ENCODE measurements at places on chromosomes 11 and 22.

DNA sequence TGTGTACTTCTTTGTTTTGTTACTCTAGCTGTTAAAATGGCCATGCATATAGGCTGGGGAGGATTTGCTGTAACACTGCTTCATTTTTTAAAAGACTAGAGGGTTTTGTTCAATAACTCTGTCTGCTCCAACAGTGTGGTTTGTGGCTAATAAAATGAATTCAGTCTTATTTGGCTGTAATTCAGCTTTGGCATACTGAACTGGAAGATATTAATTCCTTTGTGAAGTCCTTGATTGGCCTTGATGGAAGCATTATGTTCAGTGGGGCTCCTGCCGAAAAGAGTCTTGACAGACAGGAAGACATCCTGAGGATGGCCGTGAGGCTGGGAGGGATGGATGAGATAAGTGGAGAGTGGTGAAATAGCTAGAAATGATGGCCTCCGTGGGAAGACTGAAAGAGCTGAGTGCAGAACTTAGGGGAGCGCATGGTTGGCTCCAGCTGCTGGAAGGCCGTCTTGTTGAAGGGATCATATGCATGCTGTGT lies 44.8 kb upstream of the MYO18B start:
- H3K4me3 ChIP-seq = no peak overlapping the region
- no peak for DNase-seq
- no peaks in the 10 kb centered on the region for H3K27me3 ChIP-seq
- H3K4me1 ChIP-seq = no peaks in the 10 kb centered on the region
- H3K27ac ChIP-seq = no peak overlapping the region

DNA sequence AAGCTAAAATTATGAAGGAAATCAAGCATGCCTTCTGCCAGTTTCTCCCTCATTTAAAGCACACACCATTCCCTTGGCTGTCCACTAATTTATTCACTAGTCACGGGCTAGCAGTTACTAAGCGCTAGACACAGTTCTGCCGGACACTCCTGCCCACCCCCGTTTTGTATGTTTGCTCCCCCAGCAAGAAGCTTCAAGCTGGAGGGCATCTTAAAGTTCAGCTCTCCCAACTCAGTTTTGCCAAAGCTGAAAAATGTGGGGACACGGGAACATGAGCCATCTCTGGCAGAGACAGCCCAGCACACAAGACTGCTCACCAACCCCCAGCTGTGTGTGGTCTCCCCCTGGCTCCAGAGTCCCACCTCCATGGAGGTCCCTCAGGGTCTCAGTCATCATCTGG lies 263.6 kb downstream of the BRD1 start:
- no peak for DNase-seq
- no peak overlapping the region for H3K27ac ChIP-seq
- H3K27me3 ChIP-seq = no peaks in the 10 kb centered on the region
- H3K36me3 ChIP-seq = peaks cover 11% of the 10 kb centered on the region
- H3K4me1 ChIP-seq = no peaks in the 10 kb centered on the region

DNA sequence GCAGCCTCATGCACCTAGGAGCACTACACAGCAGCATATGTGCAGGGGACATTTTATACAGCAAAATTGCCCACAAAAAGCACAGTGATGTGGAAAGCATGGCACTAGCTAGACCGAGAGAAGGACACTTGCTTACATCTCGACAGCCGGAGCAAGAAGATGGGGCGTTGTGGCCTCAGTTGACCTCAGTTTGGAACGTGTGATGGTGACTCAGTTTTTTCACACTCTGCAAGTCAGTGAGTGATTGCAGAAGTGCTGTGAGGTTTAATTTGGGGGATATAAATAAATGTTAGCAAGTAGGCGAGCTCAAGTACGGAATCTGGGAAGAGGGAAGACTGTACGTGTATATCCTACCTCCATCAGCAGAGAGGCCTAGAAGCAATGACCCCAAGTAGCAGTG lies 23.3 kb downstream of the LRP5 start:
- no peak overlapping the region for H3K27ac ChIP-seq
- peaks cover 64% of the 10 kb centered on the region for H3K4me1 ChIP-seq
- peak; percentile 31 for DNase-seq

DNA sequence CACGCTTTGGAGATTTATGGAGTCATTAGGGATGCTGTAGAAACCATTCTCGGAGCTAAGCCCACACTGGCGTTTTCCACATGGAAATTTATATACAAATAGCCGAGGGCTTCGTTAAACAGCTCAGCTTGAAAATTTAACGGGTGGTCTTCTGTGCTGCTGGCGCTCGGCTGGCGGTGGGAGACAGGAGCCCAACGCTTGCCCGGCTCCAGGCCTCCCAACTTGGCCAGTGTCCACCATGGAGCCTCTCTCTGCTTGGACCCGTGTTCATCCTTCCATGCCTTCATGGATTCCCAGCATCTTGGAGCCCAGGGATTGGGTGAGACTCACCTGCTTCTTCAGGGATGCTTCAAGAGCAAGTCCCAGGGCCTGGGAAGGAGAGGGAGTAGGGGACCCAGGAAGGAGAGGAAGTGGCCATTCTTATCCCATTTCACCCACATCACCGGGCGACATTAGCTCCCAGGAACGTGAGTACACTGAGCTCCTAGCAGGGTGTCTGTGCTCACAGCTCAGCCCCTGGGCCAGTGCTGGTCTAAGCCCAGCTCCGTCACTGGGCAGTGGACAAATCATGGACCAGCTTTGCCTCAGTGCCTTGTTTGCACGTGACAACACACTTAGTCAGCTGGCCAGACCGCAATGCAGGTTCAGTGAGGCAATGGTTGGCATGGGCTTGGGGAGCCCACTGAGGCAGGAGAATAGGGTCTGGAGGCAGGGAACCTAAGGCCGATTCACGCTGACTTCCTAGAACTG lies 944.3 kb downstream of the BRD1 start:
- no peak for DNase-seq
- H3K4me3 ChIP-seq = no peak overlapping the region
- H3K27ac ChIP-seq = no peak overlapping the region
- H3K27me3 ChIP-seq = no peaks in the 10 kb centered on the region

- no peak for DNase-seq
- H3K27me3 ChIP-seq = no peaks in the 10 kb centered on the region
- no peaks in the 10 kb centered on the region for H3K36me3 ChIP-seq
- H3K27ac ChIP-seq = no peak overlapping the region
Measured at GRCh38 chr11:103903621-103904323, 132.7 kb upstream of the DDI1 start.

All from common myeloid progenitor, CD34-positive (primary cell).